CD4-positive, alpha-beta memory T cell (primary cell): ENCODE measurements at places on chromosomes 11 and 22. TPM values are rescaled to one million over a fixed set of nuclear protein-coding genes. Genes with fewer than 3 reads are reported as not detected.

DNA sequence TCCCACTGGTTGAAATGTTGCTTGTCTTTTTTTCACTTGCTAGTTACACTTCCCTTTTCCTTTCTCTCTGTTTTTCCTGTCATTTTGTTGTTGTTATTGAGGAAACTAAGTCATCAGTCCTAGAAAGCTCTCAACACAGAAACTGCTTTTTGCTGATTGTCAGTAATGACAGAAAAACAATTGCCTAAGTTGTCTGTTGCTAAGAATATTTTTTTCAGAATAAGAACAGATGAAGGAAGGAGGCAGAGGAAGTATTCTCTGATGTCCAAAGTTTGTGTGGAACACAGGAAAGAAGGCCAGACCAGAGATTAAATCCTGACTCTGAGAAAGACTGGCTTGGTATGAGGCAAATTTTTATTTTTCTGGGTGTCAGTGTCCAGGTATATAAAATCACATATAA lies 163.3 kb downstream of the CASP12 start:
- H3K36me3 ChIP-seq = no peaks in the 10 kb centered on the region
- no peak overlapping the region for H3K27ac ChIP-seq
- no peak for DNase-seq
- no peaks in the 10 kb centered on the region for H3K4me1 ChIP-seq
- H3K27me3 ChIP-seq = no peaks in the 10 kb centered on the region

GRCh38 chr11:9172389-9172788 lies 81.0 kb upstream of the SCUBE2 start:
- H3K27ac ChIP-seq = no peak overlapping the region
- H3K4me3 ChIP-seq = no peak overlapping the region
- no peak for DNase-seq
- no peaks in the 10 kb centered on the region for H3K27me3 ChIP-seq

DNA sequence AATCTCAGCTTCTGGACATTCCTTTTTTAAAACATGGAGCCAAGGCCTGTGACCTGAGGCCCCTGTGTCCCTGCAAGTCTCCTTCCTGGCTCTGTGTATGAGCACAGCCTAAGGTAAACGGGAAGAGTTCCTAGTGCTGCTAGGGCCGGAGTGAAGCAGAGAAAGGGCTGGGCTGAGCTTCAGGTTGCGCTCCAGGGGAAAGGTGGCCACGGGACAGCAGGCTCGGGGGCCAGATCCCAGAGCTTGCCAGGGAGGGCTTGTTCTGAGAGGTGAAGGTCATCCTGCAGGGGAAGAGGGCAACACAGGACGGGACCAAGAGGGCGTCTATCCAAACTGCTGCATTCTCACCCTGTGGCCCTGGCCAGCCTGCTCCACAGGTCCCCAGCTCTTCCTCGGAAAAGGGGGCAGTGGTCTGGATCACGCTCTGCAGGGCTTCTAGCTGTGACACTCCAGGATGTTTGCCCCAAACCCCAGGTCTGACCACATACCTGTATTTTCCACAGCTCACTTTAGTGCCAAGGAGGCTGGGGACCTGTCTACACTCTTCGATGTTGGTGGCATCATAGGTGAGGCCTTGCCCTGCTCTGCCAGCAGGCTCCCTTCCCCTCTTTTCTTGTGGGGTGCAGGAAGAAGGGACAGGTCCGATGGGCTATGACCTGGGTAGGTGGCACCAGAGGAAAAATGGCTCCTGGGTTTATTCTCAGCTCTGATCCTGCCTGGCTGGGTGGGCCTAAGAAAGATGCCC lies 20.4 kb downstream of the SLC37A2 start:
- no peaks in the 10 kb centered on the region for H3K27me3 ChIP-seq
- no peak for DNase-seq
- H3K4me3 ChIP-seq = no peak overlapping the region
- H3K36me3 ChIP-seq = no peaks in the 10 kb centered on the region
- H3K27ac ChIP-seq = no peak overlapping the region

THOC5 gene
- 57.6 TPM for total RNA-seq

TMEM132A gene
- total RNA-seq = 0.78 TPM

GRCh38 chr11:100726680-100727079 lies 39.6 kb downstream of the ARHGAP42 start:
- no peaks in the 10 kb centered on the region for H3K4me1 ChIP-seq
- H3K27me3 ChIP-seq = no peaks in the 10 kb centered on the region
- no peak overlapping the region for H3K27ac ChIP-seq
- H3K4me3 ChIP-seq = no peak overlapping the region

NLRP10 gene
- total RNA-seq = not detected

DNA sequence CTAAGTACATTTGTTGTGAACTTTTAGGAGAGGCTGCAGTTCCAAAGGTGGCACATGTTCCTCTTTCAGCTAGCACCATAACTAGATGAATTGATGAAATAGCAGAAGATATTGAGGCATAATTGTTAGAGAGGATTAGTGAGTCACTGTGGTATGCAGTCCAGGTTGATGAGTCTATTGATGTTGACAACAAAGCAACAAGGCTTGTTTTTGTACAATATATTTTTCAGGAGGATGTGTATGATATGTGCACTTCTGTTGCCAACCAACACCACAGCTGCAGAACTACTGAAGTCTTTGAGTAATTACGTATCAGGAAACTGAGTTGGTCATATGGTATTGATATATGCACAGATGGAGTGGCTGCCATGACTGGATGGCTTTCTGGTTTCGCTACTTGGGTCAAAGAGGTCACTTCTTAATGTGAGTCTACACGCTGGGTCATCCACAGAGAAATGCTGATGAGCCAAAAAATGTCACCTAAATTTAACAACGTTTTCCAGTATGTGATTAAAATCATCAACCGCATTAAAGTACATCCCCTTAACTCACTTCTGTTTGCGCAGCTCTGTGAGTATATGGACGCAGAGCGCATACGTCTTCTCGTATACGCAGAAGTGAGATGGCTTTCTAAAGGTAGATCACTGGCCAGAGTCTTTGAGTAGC lies 261.3 kb upstream of the ANO5 start:
- H3K36me3 ChIP-seq = no peaks in the 10 kb centered on the region
- no peak for DNase-seq
- no peaks in the 10 kb centered on the region for H3K4me1 ChIP-seq
- no peak overlapping the region for H3K4me3 ChIP-seq
- no peaks in the 10 kb centered on the region for H3K27me3 ChIP-seq

GRCh38 chr11:126838779-126839178 lies 161.8 kb downstream of the KIRREL3 start:
- H3K36me3 ChIP-seq = no peaks in the 10 kb centered on the region
- H3K27me3 ChIP-seq = no peaks in the 10 kb centered on the region
- H3K4me3 ChIP-seq = no peak overlapping the region
- H3K27ac ChIP-seq = no peak overlapping the region
- no peaks in the 10 kb centered on the region for H3K4me1 ChIP-seq

DNA sequence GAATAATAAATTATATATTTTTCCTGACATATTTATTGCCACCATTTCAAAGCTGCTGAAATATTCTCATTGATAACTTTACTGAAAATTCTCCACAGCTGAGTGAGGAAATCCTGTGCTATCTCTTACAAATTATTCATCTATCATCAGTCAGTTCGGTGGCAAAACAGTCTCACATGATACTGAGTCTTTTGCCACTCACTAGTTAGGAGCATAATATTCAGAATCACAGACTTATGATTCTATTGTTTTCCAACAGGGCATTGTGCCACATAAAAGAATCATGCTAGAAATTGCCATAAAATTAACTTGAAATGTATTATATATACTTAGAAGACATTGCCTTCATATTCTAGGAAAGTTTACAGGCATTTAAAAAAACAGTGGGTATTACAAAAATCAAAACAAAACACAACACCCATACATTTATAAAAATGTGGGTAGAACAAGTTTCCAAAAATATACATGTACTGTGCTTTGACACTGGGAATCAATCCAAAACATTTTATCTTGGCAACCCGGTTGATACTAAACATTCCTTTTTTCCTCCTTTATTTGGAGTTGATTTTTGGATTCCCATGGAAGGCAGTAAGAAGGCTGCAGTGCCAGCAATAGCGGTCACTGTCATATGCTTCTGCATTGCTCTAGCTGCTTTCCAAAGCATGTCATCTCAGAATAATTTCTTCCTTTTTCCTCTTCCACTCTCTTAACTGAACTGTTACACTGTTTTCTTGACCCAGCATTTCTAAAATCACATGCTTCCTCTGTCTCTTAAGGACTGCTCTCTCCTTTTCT lies 42.5 kb downstream of the ATG16L2 start:
- no peak overlapping the region for H3K4me3 ChIP-seq
- no peak for DNase-seq
- no peaks in the 10 kb centered on the region for H3K27me3 ChIP-seq
- no peak overlapping the region for H3K27ac ChIP-seq
- no peaks in the 10 kb centered on the region for H3K36me3 ChIP-seq
